ENCODE measurements at places on chromosomes 2 and 18.

GRCh38 chr2:205563646-205564045, 118.7 kb upstream of the NRP2 start:
- peak; percentile 25 for DNase-seq

GRCh38 chr2:71000780-71001591, 6.3 kb upstream of the TEX261 start:
- DNase-seq, result peak; percentile 88

GRCh38 chr2:231627384-231628120, 34.9 kb downstream of the TEX44 start:
- no peak for DNase-seq

DNA sequence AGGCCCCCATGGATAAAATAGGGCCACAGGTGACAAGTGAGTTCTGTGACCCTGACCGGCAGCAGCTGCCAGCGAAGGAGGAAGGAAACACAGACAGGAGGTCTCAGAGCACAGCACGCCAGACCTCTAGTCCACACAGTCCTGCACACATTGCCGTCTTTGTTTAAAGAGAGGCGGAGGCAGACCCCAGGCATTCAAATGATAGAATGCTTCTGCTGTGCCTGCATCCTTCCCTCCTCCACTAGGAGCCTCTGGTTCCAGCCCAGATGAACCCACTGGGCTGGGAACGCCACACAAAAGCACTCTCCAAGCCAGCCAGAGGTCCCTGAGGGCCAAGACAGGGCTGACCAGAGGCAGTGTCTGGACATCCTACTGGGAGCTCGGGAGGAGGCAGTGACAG, 118.7 kb downstream of the KLHL29 start:
- DNase-seq, result no peak

- DNase-seq, result no peak
Observed at GRCh38 chr18:31626409-31626808, 34.7 kb downstream of the TTR start.

DNA sequence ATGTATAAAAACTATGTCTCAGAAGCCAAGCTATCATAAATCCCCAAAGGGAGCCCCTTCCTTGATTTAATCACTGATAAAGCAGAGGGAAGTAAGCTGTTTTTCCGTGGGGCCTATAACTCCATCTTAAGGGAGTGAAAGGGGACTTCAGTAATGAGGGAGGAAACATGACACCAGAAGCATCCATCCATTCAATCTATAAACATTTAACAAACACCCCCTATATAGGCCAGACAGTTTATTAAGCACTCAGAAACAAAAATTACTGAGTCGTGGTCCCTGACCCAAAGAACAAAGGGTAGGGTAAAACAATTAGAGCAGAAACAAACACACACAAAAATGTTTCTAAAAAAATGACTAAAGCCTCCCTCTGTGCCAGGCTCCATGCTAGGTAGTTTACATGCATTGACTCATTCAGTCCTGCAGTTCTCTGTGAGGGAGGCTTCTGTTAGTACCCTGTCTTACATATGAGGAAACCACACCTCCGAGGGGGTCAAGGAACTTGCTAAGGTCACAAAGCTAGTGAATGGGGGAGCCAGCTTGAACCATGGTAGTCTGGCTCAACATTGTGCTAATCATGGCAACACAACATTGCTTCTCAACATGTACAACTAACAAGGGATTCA, 472.1 kb downstream of the CDH2 start:
- DNase-seq, result no peak

DNA sequence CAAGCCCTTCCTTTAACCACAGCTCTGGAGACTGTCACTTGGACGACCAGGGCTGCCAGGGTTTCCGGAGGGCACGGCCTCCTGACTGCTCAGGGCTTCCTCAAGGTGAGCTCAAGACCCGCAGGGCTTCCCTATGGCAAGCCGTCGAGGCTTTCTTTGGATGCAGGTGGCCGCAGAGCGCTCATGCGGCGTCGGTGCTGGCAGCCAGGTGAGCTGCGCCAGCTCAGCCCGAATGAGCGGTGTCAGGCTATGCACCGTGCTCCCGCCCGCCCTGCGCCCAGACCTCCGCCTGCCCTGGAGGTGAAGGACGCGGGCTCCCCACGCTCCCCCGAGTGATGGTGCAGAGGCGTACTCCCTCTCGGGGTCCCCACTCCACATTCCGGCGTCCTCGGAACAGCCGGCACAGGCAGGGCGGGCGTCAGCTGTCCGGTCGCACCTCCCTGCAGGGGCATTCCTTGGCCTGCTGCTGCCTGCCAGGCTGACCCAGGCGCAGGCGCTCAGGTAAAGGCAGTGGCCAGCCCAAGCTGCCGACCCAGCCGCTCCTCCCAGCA, 20.8 kb upstream of the TUBB6 start:
- no peak for DNase-seq

DNA sequence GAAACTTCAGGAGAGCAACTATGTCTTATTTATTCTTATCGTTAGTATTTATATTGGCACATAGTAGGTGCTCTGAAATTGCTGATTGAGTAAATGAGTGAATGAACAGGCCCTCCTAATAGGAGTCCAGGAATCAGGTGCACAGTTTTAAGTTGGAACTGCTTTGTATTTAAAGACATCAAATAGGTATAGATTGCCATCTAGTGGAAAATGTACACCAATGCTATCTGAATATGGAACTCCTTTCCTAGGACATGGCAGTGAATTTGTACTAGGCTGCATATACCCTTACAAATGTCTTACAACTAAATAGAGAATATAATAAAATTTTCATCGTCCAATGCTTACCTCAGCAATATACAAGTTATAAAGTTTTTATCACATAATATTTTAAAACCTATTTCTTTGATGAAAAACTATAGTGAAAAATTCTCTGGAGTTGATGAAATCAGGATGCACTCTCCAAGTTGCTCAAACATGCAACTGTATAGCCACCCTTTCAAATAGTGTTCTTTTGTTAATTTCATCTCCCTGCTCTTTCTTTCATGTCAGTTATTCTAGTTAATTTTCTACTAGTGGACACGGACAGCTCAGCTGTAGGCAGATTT, 318.9 kb upstream of the SYT4 start:
- no peak for DNase-seq

- no peak for DNase-seq
Observed at GRCh38 chr2:21740484-21740883, 616.7 kb downstream of the TDRD15 start.

GRCh38 chr2:98601532-98602132, 6.7 kb downstream of the COA5 start:
- DNase-seq, result peak; percentile 47

GRCh38 chr18:45802814-45803492, 22.5 kb upstream of the SIGLEC15 start:
- DNase-seq, result no peak

DNA sequence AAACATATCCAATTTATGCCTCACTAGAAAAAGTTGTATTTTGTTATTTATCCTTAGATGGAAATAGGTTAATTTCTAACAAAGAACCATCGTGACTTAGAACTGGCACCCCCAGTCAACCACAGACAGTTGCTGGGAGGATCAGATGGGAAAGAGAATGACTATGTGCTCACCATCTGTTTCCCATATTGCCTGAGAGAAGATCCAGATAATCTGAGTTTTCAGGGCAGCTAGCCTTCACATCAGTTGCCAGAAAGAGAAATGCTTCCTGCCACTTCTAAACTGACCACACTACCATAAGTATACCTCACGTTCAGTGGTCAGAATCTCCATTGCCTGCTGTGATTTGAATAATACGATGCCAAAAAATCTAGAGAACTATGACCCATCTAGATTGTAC, 28.4 kb upstream of the NEB start:
- DNase-seq, result no peak

DNA sequence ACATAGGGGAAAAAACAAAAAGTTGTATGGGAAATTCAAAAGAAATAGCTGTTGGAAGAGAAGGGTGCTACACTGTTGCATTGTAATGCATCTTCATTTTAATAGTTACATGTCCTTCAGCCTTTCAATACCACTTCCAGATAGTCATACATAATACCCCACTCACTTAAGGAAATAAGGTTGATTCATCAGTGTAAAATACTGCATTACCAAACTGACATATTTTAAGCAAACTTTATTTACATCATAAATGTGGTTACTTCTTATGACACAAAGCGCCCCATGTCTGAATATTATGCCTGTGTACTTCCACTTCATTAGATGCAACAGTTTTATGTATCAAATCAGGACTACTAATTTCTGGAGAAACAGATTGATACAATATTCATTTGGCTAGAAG, 4.5 kb downstream of the RBMS1 start:
- DNase-seq, result no peak

- no peak for DNase-seq
Observed at GRCh38 chr2:160224060-160224459, 24.0 kb upstream of the ITGB6 start.

DNA sequence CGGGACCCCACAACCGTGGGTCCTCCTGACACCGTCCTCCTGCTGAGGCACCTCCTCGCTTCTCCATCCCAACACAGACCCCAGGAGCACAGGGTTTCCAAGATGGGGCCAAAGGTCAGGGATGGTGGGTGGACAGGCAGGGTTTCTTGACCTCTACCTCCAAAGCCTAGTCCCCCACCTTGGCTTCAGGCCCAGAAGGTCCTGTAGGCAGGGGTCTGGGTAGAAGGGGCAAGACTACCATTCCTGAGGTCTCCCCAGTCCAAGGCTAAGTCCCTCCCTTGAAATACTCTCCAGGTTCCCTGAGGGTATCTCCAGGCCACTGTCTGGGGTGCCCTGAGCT, 7.1 kb downstream of the CYP26B1 start:
- DNase-seq, result no peak

DNA sequence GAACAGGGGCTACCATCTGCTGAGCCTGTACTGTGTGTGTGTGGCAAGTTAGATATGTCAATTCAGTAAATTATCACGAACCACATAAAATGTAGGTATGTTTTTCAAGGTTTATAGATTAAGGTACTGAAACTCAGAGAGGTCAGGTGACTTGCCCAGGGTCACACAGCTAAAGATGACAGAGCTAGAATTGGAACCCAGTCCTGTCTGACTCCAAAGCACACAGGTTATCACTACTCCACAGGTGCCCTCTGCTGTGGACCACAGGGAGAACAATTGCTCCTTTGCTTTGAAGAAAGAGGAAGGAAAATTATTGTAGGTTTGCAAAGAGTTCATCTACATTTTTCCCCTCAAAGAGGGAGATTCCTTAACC, 229.7 kb upstream of the AGAP1 start:
- DNase-seq, result no peak

- no peak for DNase-seq
Observed at GRCh38 chr2:114534116-114535084, 92.0 kb downstream of the DPP10 start.

GRCh38 chr2:54665436-54665856, 58.0 kb upstream of the EML6 start:
- DNase-seq, result peak; percentile 65

DNA sequence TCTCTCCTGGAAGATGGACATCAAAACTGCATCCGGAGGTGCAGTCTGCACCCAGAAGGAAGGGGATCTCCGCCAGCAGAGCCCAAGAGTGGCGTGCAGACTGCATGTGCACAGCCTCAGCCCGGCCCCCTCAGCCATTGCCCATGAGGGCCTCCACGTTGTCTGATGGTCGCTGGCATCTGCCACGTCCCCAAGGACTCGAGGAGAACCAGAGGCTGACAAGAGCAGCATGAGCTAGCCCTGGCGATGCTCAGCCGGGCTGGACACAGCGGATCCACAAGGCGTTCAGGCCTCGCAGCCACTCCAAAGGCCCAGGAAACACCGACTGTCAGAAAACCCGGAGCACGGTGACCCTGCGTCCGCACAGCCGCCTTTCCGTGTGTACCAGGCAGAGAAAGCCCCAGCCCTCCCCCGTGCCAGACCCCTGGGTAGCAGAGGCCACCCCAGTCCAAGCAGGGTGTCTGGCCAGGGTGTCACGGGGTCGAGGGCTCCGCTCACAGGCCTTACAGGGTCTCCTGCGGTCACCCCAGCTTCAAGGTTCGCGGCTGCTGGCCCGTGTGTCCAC, 48.3 kb downstream of the SLC66A2 start:
- no peak for DNase-seq

DNA sequence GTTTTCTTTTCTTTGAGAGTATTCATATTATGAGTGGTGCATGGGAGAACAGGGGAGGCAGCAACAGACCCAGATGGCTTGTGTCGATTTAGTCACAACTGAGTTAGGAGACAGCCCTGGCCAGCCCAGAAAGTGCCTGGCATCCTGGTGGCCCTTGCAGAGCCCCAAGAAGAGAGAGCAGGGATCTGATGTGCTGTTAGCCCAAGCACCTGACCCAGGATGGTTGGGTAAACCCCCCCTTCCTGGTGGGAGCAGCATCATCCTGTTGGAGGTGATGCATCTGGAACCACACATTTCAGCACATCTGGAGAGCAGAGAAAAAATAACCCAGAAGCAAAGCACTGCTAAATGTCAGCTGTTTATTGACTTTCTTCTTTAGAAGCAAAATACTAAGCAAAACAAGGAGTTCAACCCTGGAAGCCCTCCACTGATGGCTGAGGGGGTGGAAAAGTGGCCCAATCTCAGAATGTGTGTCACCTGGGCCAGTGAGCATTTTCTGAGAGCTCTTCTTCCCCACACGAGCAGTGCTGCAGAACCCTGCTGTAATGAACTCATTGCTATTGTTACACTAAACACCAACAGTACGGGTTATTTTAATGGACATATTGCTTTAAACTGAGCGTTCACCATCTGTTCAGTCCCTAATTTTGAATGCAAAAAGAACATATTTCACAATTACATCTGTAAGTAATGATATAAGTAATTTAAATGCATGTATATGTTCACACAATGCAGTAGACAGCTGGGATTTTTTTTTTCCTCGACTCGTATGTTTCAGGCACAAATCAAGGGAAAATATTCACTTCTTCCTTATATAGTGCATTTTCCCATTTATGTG, 100.6 kb upstream of the SMIM21 start:
- DNase-seq, result no peak

- DNase-seq, result no peak
Observed at GRCh38 chr2:135617501-135618015, 86.3 kb downstream of the R3HDM1 start.

DNA sequence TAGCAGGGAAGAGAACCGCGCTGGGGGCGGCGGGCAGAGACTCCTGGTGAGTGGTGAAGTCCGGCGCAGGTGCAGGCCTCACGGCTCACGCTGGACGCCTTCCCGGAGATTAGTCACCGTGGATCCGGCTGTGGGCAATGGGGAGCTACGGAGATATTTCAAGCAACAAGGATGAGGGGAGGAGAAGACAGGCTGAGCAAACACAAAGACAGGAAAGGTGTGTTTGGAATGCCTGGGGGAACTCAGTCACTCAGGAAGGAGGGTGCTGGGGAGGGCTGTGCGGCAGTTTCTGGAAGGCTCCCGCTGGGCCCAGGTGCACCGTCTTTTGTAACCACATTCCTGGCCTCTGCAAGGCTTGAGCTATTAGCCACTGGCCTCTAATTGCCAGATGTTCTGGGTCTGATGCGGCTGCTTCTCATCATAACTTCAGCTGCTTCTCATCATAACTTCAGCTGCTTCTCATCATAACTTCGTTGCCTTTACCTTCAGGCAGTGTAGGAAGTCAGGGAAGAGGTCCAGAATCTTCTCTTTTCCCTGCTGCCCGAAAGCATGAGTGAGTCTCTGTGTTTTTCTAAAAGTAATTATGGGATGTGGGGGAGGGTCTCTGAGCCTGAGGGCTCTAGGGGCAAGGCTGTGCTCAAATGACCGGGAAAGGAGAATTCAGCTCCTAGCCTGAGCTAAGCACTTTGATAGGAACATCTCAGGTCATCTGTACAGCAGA, 118.9 kb downstream of the PXDN start:
- DNase-seq, result no peak

GRCh38 chr2:169109502-169110409, 40.4 kb downstream of the DHRS9 start:
- peak; percentile 85 for DNase-seq

Measured in activated CD8-positive, alpha-beta T cell treated with anti-CD3 and anti-CD28 coated beads, Interleukin-2, amount 10 ng/mL, durations not matched to agents 7 days and 5 days (primary cell).